ENCODE measurements at places on chromosomes 7 and 10.

DNA sequence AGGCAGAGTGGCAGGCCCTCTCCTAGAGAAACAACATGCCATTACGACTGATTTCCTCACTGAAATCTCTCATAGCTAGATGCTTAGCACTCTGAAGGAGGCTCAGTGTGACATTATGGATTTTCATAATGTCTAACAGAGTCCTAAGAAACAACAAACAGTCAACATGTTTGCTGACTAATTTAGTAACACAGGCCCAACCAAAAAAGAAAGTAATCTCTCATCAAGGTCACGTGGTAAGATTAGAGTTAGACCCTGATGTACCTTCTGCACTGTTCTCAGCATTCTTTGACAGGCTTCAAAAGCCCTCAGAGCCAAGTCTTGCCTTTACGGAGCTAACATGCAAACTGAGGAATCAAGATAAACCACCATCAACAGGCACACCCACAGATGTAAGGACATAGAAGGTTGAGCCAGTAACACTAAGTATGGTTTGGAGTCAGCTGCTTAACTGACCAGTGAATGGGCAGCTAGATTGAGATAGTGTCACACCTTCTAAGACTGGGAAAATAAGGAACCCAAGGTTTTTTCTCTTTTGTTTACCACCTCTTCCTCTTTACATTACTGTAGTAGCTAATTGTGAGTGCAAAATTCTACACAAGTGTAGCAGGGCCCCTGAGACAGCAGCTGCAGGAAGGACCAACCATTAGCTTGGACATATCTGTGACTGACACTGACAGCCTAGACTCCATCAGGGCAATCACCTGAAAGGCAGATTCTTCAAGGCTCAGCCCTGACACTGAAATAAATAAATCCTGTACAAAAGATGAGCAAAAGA, 15.3 kb upstream of the KCNIP2 start:
- DNase-seq = no peak

- peak; percentile 19 for DNase-seq
These were observed 9.7 kb upstream of the CCL24 start for GRCh38 chr7:75823198-75823910.

- no peak for DNase-seq
These were observed 49.2 kb downstream of the PWWP2B start for GRCh38 chr10:132446195-132446581.

GRCh38 chr10:90945491-90946070, 24.7 kb upstream of the ANKRD1 start:
- DNase-seq = no peak

DNA sequence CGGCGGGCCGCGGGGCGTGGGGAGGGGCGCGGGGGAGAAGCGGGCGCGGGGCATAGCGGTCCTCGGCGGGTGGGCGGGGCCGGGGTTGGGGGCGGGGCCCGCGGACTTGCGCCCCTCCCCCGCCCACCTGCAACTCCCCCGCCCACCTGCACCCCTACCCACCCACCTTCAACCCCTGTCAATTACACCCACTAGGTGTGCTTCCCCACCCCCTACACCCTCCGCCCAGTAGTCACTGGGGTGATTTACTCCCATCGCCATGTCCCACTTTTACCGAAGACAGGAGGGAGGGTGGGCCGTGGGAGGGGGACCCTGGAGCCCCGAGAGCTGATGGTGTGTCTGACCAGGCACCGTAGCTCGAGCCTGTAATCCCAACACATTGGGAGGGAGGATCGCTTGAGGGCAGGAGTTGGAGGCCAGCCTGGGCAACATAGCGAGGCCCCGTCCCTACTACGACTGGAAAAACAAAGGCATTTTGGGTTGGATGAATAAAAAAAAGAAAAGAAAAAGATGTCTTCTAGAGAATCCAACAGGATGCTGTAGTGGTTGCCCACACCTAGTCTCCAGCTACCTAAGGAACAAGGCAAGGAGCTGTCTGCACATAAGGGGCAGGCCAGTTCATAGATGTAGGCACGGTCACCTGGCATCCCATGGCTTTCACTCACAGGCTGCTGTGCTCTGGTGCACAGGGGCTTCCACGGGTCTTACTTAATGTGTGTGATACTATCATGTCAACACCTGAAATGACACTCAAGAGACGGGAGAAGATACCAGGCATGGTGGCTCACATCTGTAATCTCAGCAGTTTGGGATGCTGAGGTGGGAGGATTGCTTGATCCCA, 761 bp downstream of the KCTD7 start:
- DNase-seq = no peak

- DNase-seq = no peak
These were observed 76.9 kb downstream of the PIP4K2A start for GRCh38 chr10:22637491-22637890.

- DNase-seq = no peak
These were observed 34.2 kb upstream of the ANKRD2 start for GRCh38 chr10:97538411-97538810.

DNA sequence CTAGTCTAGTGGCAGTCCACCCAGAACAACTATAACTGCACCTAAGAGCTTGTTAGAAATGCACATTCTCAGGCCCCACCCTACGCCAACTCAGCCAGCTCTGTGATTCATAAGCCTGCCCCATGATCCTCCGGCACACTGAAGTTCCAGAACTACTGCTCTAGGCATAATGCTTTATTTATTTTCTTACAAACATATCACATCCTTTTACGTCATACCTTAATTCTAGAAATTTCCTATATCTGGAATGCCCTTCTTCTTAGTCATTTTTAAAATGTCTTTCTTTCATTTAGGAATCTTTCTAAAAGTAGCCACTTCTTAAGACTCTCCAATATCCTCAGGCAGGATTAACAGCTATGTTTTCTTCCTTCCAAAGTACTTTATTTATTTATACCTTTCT, 480.1 kb downstream of the INHBA start:
- DNase-seq = no peak

- no peak for DNase-seq
These were observed 36.3 kb downstream of the GARS1 start for GRCh38 chr7:30630986-30631385.

DNA sequence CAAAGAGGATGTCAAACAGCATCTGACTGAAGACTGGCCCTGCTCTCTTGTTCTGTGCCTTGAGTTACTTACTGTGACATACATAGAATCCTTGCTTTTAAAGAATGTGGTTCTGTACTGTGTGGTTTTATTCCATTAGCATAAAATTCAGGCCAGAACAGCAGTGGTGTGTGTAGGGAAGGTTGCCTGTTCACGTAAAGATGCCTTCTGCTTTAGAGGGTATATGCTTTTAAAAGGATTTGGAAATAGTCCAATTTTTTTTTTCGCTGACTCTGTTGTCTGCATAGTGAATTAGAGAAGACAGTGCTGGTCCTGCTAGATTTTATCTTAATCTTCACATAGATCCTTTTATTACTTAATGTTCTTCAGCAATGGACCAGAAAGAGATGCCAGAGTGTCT, 470.8 kb upstream of the SEMA3A start:
- no peak for DNase-seq

DNA sequence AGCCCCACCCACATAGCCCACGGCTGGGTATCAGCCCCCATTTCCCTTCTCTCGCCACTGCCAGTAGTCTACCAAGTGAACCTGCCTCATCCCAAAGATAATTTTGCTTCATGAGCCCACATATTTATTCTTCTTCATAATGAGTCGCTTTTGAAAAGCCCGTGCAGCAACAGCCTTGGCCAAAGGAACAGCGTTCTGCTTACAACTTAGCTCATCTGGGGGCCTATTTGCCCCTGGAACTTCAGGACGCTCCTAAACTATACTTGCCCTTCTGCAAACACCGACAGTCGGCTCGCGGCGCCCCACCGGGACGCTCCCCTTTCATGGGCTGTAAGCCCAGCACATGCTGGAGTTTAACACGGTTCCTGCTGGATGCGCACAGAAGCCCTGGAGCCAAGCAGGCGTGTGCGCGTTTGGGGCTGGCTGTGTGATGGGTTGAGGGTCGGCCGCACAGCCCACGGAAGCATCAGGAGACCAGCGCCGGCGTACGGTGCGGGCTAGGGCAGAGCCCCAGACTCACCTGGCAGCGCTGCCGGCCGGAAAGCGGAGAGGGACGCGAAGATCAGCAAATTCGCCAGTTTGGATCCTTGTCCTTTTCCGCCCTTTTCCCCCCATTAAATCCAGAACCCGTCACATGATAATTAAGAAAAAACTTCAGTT, 370 bp downstream of the TMEM60 start:
- DNase-seq = no peak

DNA sequence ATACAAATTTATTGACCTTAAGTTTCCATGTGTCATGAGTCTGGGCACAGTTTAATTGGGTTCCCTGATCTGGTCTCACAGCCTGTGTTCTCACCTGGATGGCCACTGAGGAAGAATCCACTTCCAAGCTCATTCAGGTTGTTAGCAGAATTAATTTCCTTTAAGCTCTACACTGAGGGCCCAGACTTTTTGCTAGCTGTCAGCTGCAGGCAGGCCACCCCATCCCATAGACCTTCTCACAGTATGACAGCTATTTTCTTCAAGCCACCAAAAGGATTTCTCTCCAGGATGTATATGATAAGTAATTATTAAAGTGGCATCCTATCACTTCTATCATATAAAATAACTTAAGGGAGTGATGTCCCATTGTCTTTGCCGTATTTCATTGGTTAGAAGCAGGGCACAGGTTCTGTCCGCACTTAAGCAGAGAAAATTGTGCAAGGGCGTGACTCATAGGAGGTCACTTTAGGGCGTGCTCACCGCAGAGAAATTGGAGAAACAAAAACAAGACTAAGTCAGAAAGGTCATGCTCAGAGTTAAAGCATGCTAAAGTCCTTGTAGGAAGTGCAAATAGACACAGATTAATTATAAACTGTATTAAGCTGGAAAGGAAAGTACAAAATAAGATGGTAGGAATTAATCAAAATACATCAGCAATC, 109.9 kb downstream of the AHR start:
- no peak for DNase-seq

- DNase-seq = no peak
These were observed 493.4 kb upstream of the ZMIZ1 start for GRCh38 chr10:78575400-78575799.

DNA sequence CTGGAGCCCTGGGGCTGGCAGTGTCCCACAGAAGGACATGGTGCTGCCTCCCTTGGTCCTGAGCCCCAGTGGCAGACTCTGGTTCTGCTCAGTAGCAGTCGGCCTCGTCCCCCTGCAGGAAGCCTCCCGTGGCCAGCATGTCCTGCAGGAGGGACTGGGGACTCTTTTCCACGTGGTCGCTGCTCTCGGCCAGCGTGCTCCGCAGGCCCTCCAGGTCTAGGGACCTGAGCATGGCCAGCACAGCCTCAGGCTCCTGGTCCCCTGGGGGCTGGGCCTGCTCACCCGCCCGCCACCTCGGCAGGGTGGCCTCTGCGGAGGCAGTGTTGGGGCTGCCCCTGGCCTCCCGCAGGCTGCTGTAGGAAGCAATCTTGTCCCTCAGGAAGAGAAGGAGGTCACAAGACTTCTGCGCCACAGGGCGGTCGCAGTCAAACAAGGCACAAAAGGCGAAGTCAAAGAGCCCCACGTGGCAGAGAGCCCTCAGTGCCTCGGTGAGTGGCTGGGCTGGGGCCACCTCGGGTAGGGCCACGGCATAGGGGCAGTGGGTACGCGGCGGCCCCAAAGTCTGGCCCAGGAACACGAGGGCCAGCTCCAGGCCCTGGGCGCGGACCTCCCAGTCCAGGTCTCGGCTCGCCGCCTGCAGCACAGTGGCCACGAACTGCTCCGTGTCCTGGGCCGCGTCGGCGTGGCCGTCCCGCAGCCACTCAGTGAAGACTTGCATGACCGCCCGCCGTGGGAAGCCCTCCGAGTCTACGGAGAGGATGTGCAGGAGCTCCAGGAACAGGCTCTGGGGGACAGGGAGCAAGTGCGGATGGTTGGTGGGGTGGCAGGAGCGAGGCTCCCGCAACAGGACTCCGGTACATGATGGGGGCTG, 17.1 kb downstream of the BRAT1 start:
- no peak for DNase-seq

GRCh38 chr7:104482362-104483037, 154.1 kb downstream of the LHFPL3 start:
- peak; percentile 80 for DNase-seq
